ENCODE measurements at places on chromosomes 4 and X.
A peak's percentile ranks its signal among the peaks of the same experiment; 100 is the strongest.

DNA sequence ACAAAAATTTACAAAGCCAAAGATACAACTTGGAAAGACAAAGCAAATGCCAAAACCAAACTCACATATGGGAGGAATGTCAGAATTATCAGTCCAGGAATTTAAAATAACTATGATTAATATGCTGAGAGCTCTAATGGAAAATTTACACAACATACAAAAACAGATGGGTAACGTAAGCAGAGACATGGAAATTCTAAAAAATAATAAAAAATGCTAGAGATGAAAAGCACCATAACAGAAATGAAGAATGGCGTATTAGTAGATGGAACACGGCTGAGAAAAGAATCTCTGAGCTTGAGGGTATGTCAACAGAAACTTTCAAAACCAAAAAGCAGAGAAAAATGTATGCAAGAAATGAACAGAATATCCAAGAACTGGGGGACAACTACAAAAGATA, 4.1 kb upstream of the MANBA start:
- DNase-seq = no peak

DNA sequence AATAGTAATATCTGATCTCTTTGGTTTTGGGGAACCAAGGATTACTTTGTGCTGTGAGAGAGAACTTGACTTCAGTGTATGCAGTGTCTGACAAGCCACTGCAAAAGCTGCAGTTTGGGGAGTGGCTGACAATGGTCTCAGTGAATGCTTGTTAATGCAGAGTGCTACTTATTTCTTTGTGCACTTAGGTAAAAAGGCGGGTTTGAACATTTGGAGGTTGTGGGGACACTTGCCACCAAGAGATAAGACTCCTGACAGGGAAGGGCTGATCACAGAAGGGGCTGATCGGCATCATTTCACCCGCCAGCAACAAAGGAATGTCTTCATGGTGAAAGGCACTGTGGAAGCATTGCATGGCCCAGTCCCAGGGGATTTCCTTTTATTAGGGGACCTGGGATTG, 28.6 kb upstream of the USP46 start:
- DNase-seq = no peak

GRCh38 chrX:55818673-55819375, 101.3 kb downstream of the RRAGB start:
- no peak for DNase-seq

DNA sequence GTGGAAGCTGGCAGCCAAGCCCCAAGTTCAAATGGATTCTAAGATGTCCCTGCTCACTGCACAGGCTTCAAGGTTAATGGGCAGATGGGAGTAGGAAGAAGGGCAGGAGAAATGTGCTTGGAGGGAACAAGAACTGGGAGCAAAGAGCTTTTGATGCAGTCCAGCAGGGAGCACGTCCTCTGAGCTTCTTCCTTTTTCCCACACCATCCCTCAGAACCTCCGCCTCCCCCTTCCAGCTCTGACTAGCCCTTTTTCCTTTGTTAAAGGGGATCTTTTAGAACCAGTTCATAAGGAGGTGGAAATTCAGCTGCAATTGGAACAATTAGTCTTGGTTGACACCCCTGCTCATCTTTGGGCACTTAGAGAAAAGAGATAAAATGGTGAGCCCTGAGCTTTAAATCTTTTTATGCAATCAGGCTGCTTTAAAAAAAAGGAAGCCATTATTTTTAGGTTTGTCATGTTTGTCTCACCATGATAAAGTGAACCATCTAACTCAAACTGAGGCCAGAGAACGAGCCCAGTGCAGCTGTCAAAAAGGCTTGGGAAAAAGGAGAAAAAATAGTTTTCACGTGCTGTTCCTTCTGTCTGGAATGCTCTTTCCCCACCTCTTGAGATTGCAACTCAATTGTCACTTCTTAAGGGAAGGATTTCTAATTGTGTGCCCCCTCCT, 135.8 kb upstream of the IL1RAPL2 start:
- no peak for DNase-seq

GRCh38 chrX:19544693-19545305, 29.5 kb upstream of the MAP3K15 start:
- DNase-seq = no peak

DNA sequence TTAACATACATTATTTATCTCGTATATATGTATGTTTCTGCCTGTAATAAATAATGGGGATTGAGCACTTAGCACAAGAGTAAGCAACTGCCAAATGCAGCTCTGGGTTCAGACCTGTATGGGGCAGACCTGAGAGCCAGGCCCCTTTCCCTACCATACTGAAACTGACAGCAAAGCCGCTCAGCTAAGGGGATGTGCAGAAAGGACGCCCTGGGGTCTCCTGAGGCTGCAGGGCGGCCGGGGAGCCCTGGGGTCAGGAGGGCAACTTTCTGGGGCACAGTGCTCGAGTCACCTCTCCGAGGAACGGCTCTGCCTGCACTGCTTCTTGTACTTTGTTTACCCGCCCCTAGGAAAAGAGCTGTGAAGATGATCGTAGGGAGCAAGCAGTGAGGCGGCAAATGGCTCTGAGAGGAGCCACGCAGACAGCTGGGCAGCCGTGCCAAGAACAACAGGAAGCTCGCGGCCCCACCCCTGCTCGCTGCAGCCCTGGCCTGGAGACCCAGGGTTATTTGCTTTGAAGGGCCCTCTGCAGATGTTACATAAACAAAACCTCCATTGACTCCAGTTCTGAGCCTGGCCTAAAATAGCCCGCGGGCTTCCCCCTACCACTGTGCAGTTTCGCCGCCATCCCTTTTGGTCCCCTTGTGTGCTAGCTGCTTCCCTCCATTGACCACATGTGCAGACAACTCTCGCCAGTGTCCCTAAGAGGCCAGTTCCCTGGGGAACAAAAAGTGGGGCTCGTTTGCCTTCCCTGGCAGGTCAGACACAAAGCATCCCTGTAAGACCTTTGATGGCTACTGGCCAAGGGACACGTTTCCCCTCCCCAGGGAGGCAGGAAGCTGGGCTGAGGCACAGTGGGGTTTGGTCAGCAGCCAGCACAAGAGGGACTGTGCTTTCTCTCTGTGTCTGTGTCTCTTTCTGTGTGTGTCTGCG, 111.3 kb upstream of the LNX1 start:
- peak; percentile 95 for DNase-seq

- no peak for DNase-seq
These were observed 735 bp downstream of the NRK start for GRCh38 chrX:105823092-105823455.

- DNase-seq = no peak
These were observed 47.6 kb downstream of the ADD1 start for GRCh38 chr4:2891294-2891693.

- DNase-seq = no peak
These were observed 112.8 kb upstream of the EOLA2 start for GRCh38 chrX:150051096-150051495.

GRCh38 chr4:72666910-72667309, 97.9 kb upstream of the ADAMTS3 start:
- no peak for DNase-seq

- DNase-seq = no peak
These were observed 935.5 kb downstream of the ADGRL3 start for GRCh38 chr4:62135565-62136156.

DNA sequence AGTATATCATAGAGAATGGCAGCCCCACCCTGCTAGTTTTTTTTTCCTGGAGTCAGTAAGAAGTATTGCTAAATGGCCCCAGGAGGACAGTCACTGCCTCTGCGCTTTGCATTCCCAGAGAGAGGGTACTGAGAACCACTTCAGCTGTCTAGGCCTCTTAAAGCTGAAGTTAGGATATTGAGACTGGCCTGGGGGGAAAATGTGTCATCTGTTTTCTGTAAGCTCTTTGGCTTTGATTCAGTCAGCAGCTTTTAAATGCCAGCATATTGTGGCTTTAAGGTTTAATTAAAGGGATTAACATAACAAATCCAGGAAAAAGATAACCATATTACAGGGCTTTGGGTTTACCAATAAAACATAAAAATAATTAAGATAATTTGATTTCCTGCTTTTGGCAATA, 852.0 kb downstream of the PCDH18 start:
- no peak for DNase-seq

GRCh38 chr4:112302320-112303274, 5.4 kb downstream of the ALPK1 start:
- no peak for DNase-seq

DNA sequence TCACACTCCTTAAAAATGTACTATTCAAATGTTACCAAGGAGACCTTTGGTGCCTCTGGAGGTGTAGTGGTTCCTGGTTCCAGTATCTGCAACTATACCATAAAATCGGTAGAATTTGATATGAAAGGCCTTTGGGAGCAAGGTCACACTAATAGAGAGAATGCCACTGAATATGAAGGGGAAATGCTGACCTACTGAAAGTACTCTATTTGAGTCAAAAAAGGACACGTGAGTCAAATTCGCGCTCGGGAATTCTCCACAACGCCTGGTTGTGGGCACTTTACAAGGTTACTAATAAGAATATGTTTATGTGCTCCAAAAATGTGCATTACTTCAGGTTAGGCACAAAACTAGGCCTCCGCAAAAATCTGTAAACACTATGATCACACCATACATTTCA, 39.5 kb upstream of the RELL1 start:
- no peak for DNase-seq

DNA sequence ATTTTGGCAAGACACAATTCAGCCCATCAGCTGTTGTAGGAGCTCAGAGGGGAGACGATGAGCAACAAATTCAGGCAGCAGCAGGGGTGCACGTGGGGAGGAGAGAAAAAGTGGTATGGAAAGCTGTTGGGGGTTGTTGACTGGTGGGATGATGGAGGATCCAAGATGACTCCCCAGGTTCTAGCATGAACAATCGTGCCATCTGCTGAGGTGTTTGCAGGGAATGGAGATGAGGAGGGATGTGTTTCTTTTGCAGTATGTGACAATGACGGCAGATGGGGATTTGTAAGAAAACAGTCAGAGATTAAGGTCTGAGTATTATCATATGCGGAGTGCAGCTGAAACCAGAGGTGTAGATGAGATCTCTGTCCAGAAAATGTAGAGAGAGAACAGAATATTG, 63.3 kb downstream of the SEL1L3 start:
- DNase-seq = no peak

GRCh38 chr4:72275381-72275780, 243.6 kb downstream of the NPFFR2 start:
- DNase-seq = no peak

DNA sequence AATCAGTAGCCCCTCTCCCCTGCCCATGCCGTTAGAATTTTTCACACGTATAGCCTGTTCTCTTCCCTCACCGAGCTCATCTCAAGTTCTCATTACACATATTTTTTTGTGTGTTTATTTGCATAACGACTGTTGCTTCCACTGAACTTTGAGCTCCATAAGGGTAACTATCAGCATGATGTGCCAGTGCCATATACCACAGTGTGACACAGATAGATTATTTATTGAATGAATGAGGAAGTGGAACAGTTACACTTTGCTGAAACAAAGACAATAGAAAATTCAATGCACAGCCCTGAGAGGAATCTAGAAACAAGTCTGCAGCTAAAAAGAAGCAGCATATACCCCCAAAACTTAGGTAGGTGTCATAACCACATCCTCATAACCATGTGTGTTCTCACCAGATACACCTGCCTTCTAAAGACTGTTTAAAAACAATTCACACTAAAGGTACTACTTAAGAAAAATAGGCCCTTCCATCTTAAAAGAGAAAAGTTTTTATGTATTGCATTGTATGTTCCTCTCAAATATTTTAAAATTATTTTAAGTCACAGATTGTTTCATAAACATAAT, 389.9 kb downstream of the PACRGL start:
- no peak for DNase-seq

DNA sequence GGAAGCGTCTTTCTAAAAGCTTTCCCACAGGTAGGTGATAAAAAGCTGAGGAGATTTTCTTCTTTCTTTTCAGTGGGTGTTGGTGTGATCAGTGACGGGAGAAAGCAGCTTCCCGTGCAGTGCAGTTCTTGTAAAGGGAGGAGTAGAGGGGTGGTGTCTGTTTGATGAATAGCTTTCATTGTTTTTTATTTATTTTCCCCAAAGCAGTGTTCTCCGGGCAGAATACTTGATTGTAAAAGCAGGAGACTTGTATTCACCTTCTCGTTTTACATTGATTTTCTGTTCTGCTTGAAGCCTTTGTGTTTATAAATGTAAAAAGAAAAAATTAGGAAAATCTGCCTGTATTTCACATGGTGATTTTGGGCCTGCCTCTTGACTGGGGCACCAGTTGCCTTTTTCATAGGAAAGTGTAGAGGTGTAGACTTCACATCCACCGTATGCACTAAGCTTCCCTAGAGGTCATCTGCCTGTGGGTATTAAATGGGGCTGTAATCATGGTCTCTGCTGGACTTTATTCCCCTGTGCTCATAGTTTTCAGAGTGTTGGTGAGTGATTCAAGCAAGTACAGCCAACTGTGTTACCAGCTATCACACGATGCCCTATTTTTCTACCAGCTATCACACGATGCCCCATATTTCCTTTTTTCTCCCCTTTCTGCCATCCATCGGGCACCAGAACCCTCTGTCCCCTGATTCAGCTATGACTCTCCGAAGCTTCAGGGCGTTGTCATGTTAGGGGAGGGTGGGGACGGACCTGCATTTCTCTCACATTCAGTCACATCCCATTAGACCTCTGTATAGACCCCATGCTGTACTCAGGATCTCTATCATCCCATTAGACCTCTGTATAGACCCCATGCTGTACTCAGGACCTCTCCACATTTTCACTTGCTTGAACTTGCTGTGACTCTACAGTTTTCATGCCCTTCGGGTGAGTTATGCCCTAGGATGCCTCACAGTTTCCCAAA, 526.5 kb downstream of the TRIML1 start:
- no peak for DNase-seq

DNA sequence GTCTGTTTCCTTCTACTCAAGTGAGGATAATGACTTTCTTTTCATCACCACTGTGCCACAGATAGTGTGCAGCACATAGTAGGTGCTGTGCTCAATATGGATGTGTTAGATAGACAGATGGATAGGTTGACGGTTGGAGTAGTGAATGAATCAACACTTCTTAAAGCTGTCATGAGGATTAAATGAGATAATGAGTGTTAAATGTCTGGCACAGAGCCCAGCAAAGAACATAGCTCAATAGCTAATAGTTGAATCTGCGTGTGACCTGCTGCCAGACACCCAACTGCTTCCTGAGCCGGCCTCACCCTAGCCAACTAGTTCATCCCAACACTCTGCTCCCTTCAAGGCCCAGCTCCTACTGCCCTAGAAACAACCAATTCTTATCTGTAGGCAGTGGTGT, 67.7 kb upstream of the PJA1 start:
- DNase-seq = no peak

- peak; percentile 39 for DNase-seq
These were observed 92.6 kb upstream of the MAPK10 start for GRCh38 chr4:86452422-86452891.
